Sciatic nerve (tissue), 2 donors: ENCODE measurements at places on chromosomes 1 and 21. TPM values are rescaled to one million over a fixed set of nuclear protein-coding genes. Genes with fewer than 3 reads are reported as not detected.
A peak's percentile ranks its signal among the peaks of the same experiment; 100 is the strongest.

- DNase-seq = no peak
Observed at GRCh38 chr1:33791251-33791650, 72.6 kb upstream of the HMGB4 start.

DNA sequence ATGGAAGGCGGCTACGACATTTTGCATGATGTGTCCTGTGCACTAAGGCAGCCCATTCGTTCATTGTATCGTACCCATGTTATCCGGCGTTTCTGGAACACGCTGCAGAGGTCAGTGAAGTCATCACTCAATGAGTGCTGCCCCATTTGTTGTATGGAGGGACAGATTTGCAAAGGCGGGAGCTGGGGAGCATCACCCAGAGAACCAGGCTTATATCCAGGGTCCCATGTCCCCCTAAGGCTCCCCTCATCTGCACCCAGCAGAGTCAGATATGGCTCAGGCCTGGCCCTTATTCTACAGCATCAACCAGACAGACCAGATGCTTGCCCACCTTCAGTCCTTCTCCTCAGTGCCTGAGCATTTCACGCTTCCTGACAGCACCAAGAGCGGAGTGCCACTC is 31.2 kb downstream of the SZT2 start:
- no peak for DNase-seq

GRCh38 chr1:26953374-26953773 is 6.9 kb downstream of the KDF1 start:
- no peak for DNase-seq

DNA sequence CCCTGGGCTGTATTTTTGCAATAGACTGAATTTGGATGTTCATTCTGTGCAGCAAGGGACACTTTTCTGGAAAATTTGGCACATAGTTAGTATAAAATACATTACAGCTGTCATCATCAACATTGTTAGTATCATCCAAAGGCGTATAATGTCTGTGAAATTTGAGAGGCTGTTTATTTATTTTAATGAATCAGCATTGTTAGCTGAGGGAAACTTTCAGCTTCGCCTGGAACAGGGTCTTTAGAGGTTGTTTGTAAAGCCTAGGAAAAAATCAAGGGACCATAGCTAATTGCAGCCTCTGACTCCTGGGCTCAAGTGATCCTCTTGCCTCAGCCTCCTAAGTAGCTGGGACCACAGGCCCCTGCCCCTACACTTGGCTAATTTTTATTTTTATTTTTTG is 106.8 kb upstream of the USP24 start:
- DNase-seq = no peak

DNA sequence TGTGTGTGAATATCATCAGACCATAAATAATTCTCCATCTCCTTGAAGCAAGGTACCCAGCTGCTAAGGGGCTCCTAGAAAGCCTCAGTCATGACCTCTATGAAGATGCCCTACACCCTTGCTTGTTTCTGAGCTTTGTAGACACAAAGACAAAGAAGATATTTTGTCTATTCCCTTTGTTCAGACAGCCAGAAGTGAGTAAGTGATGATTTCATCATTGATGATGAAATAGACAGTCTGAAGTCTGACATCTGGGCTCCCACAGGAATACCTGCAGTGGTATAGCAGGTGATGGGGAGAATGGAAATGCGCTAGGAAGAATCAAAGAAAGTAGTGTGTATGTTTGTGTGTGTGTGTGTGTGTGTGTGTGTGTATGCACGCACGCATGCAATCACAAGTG is 82.2 kb upstream of the DPT start:
- no peak for DNase-seq

The DNAJC28 gene
- total RNA-seq = 2.2 TPM

- no peak for DNase-seq
Observed at GRCh38 chr1:180931529-180931928, 18.8 kb downstream of the KIAA1614 start.

The KCNJ15 gene
- total RNA-seq = 9.3 TPM

The CD84 gene
- 13.5 TPM for total RNA-seq

DNA sequence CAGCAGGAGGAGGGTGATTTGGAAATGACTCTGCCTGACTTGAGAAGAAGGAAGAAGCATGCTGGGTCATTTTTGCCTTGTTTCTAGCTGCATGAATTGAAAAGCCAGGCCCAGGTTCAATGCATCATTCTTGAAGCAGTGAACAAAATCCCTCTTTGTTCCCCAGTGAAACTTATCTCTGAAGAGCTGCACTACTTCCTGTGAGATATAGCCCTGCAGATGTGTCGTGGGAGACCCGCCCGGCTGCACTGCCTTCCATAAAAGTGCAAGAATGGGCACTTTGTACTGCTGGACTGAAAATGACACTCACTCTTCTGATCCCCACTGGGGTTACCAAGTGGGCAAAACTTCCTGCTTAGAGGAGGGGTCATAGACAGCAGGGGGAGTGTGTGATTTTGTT is 249.2 kb upstream of the NFIA start:
- no peak for DNase-seq

GRCh38 chr1:163561580-163562295 is 240.0 kb downstream of the NUF2 start:
- no peak for DNase-seq

- DNase-seq = no peak
Observed at GRCh38 chr1:115678141-115678540, 36.4 kb downstream of the VANGL1 start.

GRCh38 chr1:55980582-55980981 is 598.8 kb downstream of the PLPP3 start:
- DNase-seq = no peak

DNA sequence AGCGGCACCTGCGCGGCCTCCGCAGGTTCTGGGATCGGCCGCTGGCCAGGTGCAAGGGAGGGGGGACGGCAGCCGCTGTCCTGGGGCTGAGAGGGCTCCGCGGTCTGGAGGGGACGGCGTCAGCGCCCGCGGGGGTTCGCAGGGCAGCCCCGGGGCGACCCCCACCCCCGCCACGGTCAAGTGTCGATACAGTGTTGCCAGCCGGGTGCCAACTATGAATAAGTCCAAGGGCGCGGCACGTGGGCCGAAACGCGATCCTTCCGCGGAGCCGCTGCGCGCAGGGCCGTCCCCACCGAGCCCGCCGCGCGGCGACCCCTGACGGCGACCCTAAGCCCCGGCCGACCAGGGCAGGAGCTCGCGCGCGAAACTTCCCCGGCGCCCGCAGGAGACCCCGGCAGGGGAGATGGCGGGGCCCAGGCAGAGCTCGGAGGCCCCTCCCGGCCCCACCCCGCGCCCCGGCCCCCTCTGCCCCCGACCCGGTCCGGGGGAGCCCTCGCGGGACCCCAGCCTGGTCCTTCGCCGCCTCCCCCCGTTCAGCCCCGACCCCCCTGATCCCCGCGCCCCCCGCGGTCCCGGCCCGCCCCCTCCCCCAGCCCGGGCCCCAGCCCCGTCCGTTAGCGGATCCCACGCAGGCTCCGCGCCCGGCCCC is 586 bp upstream of the AGPAT3 start:
- peak; percentile 67 for DNase-seq

- DNase-seq = no peak
Observed at GRCh38 chr1:177923441-177923840, 46.4 kb downstream of the SEC16B start.

GRCh38 chr1:153957744-153958110 is 685 bp downstream of the CRTC2 start:
- no peak for DNase-seq

The OR10Z1 gene
- not detected for total RNA-seq

DNA sequence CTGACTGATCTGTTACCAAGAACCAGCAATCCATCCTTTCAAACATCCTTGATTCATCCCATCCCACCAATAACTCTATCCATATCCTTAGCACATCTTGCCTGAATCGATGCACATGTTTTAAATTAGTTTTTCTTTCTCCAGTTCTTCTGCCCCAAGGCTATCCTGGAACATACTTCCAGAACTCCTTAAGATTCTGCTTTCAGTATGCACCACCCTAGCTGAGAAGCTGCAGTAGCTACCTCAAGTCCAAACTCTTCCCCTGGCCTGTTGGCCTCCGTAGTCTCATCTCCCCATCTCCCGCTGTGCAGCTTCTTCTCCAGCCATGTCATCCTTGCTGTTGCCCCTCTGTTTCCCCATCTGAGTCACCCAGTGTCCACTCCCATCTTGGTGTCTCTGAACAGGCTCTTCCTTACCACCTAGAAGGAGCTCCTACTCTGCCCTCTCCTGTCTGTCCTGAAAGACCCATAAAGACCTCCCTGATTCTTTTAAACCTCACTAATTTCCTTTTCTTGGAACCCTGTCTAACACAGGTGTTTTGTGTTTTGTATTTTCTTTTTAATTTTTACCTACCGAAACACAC is 108.0 kb downstream of the SGIP1 start:
- DNase-seq = no peak

- no peak for DNase-seq
Observed at GRCh38 chr1:53316766-53317581, 10.9 kb downstream of the LRP8 start.

The PDIK1L gene
- 11.2 TPM for total RNA-seq

- DNase-seq = peak; percentile 93
Observed at GRCh38 chr1:109493805-109494539, at the start of gene CYB561D1. CYB561D1 (plus strand) TSS chr1:109494094; CDS start chr1:109494140, 46 bp downstream.

The NLRP3 gene
- total RNA-seq = 6.6 TPM

The FCRL3 gene
- 1.2 TPM for total RNA-seq

GRCh38 chr1:245216366-245217115 is 61.8 kb downstream of the KIF26B start:
- DNase-seq = no peak

The CLIC6 gene
- 4.7 TPM for total RNA-seq

DNA sequence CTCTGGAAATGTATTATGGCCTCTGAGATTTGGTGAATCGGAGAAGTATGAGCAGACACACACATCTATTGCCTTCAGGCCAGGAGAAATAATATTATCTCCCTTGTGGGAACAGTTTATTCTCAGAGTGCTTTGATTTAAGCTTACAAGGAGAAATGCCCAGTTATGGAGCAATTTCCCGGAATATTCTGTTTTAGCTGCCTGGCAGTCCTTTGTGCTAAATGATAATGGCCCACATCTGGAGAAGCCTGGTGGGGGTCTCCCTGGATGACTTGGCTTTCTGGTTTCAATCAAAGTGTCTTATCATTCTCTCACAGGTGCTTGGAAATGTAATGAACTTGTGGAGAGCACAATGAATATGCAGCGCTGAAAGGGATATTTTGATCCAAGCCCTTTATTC is 389.6 kb upstream of the USP24 start:
- DNase-seq = no peak

The OR6N1 gene
- not detected for total RNA-seq

The RHOU gene
- 21.8 TPM for total RNA-seq

GRCh38 chr1:28592321-28593071 is 431 bp downstream of the RAB42 start:
- DNase-seq = no peak

The KRTAP7-1 gene
- not detected for total RNA-seq

The NBPF10 gene
- total RNA-seq = 4.3 TPM

GRCh38 chr1:50097021-50097679 is 11.6 kb upstream of the ELAVL4 start:
- no peak for DNase-seq

DNA sequence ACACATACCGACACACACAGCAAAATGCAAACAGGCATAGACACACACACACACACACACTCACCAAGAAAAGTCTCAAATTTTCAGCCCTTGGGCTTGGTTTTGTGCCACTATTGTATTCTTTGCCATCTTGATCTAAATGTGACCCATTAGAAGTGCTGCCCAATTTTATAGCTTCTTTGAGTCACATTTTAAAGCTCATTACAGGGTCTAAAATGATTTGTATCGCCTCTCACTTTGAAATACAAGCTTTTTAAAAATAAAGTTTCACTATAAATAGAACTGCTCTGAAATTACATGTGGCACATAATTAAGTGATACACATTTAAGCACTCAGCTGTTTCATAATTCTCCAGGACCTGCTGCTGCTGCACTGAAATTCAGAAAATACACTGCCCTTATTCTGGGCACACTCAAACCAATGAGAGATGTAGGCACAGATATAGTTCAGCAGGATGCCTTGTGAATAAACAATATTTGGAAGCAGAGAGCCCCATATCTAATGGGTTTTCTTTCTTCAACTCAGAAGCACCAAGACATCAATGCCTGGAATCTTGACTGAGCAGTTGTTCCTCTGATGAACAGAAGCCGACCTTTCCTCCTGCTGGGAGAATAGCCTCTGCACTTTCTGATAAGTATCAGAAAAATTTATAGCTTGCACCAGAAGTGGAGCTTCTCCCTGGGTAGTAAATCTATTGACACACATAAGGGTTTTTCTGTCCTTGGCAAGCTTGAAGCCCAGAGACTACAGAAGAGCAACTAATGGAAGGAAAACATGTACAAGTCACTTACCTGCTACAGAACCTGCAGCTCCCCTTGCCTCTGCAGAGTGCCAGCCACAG is 37.0 kb upstream of the PLPPR4 start:
- DNase-seq = no peak

- no peak for DNase-seq
Observed at GRCh38 chr1:153277852-153278251, 18.4 kb downstream of the LORICRIN start.

The KIAA0319L gene
- 66.9 TPM for total RNA-seq

DNA sequence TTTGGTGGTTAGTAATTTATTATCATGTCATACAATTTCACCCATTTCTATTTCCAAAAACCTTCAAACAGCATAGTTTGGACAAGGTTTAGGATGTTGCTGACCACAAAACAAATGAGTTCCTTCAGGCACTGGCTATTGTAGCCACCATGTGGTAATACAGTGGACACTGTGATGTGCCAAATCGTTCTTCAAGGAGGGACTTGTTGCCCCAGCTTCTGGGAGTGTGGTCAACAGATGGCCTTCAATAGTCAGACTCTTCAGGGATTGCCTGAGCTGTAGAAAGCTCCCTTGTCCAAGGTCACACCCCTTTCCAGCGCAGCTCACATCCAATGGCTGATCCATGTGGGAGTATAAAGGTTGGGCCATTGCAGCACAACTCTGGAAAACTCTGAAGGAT is 2.6 kb downstream of the PDE4B start:
- no peak for DNase-seq
